AG04450 (cell line): ENCODE measurements at places on chromosomes 6 and 20. TPM values are rescaled to one million over a fixed set of nuclear protein-coding genes. Genes with fewer than 3 reads are reported as not detected.

C6orf136 gene
- 5.1 and 5.5 TPM in 2 replicates for polyA plus RNA-seq

DNA sequence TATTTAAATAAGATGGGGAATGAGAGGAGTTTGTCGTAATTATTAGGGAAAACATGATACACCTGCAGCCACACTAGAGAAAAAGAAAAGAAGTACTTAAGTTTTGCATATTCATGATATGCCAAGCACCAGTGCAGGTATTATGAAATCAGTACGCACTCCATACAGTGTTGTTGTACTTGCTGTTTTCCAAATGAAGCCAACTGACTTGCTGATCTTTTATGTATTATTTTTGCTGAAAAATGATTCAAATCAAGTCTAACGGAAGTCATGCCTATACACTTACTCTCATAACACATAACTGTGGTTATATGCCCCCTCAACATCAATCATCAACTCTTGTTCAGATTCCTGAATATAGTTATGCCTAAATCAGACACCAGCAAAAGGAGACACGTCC, 584.9 kb upstream of the EYS start:
- DNase-seq = no peak

SRF gene
- 36.8 and 48.5 TPM in 2 replicates for polyA plus RNA-seq

DNA sequence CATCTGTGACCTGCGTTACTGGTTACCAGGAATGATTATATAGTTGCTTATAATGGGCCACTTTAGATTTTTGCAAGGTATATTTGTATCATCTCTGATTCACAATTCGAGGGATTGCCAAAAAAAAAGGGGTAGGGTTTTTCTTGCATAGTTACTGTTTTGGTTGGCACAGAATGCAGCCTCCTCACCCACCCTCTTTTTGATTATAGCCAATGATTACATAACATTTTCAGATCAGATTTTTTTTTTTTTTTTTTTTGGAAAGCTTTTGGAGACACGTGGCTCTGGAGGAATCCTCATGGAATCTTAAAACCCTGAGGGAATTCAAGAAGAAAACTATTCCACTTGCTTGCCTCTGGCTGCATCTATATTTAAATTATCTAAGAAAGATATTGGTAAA, 53.7 kb downstream of the UST start:
- no peak for DNase-seq

- no peak for DNase-seq
Observed at GRCh38 chr20:2305946-2306345, 10.1 kb downstream of the TGM3 start.

DNA sequence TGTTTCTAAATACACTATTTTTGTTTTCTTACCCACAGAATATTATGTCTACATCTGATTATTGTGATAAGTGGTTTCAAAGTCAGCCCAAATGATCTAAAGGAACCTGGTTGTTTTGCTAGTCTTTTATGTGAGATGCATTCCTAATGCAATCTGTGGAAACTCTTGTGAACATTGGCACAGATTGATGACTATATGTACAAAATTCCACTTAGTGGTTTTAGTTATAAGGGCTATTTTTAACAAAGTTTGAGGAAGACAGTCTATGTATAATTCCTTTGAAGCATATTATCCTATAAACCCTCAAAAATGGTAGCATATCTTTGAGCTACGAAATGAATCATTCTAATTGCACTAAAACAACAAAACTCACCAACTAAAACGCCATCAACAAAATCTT, 140.9 kb downstream of the GRIK2 start:
- no peak for DNase-seq

DNA sequence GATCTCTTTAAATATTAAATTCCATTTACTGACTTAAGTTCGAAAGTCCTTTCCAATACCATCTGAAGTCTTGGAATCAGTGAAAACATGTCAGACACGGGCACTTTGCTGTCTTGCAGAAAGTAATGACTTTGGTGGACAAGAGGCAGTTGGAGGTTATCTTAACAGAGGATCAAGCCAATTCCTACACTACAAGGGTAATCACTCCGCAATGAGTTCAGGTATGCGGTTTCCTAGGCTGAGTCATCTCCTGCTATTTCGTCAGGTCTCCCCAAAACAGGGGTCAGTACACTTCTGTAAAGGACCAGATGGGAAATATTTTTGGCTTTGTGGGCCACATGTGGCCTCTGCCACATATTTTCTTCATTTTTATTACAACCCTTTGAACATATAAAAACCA, 656.6 kb downstream of the KIF16B start:
- no peak for DNase-seq

DNA sequence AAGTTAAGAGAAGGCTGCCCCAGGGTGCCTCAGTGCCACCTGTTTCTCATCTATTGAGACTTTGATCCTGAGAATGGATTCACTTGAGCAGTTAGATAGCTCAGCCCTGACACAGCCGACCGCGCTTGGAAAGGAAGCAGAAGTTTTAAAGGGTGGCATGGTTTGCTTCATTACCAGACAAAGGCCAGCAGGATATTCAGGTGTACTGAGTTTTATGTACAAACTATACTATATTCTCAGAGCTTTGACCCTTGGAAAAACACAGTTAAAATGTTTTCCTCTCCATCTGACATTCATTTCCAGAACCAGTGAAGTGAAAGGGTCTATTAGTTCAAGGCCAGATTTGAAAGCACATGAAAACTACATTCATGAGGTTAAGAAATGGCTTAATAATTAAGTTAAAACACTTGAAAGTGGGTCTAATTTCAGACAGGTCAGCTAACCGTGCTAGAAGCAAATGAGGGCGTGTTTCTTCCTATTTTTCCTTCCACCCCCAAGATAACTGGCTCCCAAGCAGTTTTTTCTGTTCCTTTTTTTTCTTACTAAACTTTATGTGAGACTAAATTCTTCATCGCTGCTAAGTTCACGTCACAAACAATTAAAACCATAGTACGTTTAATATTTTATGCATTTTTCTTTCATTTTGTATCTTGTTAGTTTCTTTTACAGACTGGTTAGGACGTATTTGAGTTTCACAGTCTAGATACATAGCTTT, 385.3 kb upstream of the SOX4 start:
- DNase-seq = no peak

C20orf202 gene
- polyA plus RNA-seq = not detected in 2 replicates

GRCh38 chr20:16351415-16351814, 221.8 kb downstream of the KIF16B start:
- no peak for DNase-seq

- DNase-seq = peak; percentile 93
Observed at GRCh38 chr6:169167581-169168301, 85.9 kb downstream of the THBS2 start.

GRCh38 chr6:142112451-142113061, 20.2 kb upstream of the GJE1 start:
- DNase-seq = peak; percentile 53

- DNase-seq = no peak
Observed at GRCh38 chr20:13874394-13875157, 89.7 kb downstream of the NDUFAF5 start.

MYT1 gene
- polyA plus RNA-seq = not detected in 2 replicates

WFDC5 gene
- not detected in 2 replicates for polyA plus RNA-seq
